ENCODE measurements at places on chromosomes 3 and 15.

GRCh38 chr15:64845831-64846595 is 4.3 kb downstream of the PLEKHO2 start:
- DNase-seq, result no peak

DNA sequence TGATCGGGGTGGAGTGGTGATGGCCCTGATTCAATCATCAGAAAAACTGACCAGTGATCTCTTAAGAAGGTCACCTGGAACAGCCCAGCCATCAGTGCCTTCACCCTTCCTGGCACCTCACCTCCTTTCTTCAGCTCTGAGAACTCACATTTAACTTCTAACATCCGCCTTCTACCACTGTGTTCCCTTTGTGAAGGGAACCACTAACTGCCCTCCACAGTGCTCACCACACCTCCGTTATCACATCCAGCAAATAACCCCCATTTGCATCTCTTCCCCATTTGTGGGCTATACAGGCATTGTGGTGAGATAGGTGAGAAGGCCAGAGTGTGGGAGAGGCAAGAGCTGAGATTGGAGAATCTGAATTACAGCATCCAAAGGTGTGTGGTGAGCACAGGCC is 107.4 kb downstream of the PLCL2 start:
- no peak for DNase-seq

DNA sequence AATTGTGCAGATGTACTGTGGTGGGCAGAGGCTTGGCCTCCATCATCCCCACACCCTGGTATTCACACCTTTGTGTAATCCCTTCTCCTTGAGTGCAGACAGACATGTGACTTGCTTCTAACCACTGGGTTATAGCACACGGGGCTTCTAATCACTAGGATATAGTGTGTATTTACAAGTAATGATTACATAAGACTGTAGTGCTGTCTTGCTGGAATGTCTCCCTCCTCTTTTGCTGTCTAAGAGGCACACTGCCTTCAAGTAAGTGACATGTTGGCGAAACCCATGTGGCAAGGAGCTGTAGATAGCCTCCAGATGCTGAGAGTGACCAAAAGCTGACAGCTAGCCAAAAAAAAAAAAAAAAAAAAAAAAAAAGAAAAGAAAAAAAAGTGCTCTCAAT is 542.7 kb upstream of the MDFIC2 start:
- no peak for DNase-seq

GRCh38 chr15:38678281-38678680 is 113.7 kb upstream of the RASGRP1 start:
- no peak for DNase-seq

DNA sequence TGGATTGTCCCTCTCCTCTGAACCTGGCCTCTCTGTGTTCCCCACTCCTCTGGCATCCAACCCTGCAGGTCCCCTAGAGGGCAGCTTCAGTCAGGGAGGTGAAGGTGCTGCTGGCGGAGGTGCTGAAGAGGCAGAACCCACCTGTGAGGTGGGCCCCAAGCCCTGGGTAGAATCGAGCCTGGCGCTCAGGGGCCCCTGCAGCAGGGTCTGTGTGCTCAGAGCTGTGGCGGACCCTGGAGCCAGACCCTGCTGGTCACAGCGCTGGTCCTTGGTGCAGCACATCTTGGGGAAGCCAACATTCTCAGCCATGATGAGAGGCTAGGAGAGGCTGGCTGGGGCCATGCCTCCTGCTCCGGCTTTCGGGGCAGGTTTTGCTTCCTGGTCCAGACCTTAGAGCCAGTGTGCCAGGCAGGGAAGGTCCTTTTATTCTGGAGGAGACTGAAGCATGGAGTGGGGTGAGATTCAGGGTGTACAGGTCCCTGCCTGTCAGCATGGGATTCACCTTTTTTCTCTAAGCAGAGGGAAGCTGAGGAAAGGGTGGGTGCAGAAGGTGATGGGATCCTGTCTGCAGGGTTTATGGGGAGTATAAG is 54.7 kb upstream of the TAMM41 start:
- no peak for DNase-seq

DNA sequence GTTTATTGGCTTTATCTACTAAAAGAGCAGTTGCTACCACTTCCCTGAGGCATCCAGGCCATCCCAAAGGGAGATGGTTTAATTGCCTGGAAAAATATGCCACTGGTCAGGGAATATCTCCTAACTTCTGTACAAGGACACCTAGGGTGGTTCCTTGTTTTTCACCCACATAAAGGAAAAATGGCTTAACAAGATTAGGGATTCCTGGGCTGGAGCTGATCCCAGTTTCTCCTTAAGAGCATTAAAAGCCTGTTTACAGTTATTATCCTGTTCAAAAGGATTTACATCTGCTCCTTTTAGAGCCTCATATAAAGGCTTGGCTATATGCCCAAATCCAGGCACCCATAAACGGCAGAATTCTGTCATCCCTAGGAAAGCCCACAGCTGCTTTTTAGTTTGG is 70.2 kb upstream of the WNT7A start:
- no peak for DNase-seq

DNA sequence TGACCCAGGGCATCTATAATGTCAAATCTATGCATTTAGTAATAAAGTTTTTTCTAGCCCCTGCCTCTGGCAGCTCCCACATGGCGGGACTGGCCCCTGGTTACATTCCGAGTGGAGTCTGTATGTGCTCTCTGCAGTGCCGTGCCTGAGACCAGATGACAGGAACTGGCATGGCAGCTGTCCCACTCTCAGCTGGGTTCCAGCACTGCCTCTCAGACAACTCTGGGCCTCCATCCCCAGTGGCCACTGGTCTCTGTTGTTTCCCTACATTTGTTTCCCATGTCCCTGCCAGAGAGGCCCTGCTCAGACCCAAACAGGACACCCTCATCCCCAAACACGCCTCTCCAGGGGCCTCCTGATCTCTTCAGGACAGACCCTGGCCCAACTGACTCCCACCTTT is 109.3 kb downstream of the OCA2 start:
- DNase-seq, result no peak

GRCh38 chr3:99896482-99896881 is 78.8 kb downstream of the CMSS1 start:
- DNase-seq, result no peak

DNA sequence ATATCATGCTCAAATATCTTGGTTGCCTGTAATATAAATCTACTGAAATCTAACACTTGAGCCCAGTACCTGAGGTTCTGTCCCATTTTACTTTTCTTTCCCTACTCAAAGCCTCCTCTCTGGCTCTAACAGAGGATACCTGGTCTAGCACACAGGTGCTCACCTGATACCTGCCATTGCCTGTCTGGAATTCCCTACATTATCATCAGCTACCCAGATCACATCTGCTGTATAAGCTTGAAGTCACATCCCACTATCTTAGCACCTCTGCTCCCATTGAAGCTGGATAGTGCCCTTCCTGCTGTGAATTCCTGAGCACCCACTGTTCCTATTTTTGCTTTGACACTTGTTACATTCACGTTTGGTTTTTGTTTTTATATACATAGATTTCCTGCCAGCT is 30.5 kb downstream of the GYG1 start:
- no peak for DNase-seq

DNA sequence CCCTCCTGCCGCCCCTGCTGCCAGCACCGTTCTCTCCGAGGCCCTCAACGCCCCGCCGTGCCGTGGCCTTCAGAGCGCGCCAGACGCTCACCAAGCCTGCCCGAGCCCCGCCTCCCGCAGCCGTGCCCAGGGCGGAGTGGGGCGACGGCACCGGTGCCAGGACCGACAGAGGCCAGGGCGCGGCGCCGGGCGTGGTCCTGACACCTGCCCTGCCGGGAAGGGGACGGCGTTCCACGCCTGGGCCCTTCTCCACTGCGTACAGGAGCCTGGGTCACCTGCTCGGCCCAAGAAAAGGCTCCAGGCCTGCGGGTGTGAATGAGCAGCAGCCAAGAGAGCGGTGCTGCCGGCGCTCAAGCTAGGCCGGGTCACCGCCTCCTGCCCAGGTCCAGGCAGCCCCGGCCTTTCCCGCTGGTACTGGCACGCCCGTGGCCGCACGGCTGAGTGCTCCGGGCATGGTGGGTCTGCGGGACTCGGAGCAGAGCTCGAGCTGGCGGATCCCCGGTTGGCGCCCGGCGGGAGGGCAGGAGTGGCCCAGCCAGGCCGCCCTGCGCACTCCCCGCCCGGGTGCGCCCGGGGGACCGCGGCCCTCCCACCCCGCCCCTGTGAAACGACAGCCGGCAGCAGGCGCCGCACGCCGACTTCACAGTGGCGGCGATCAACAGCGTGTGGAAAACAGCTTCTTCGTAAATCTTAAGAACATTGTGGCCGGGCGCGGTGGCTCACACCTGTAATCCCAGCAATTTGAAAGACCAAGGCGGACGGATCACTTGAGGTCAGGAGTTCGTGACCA is 4.2 kb downstream of the OCA2 start:
- DNase-seq, result no peak

DNA sequence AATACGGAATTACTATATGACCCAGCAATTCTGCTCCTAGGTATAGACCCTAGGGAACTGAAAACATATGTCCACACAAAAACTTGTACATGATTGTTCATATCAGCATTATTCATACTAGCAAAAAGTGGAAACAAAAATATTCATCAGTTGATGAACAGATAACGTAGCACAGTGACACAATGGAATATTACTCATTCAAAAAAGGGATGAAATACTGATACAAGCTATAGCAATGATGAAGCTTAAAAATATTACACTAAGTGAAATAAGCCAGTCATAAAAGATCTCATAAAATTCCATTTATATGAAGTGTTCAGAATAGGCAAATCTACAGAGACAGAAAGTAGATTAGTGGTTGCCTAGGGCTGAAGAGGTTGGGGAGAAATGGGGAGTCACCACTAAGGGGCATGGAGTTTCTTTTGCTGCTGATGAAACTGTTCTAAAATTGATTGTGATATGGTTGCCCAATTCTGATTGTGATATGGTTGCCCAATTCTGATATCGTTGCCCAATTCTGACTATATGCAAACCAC is 10.5 kb downstream of the C15orf61 start:
- DNase-seq, result no peak

DNA sequence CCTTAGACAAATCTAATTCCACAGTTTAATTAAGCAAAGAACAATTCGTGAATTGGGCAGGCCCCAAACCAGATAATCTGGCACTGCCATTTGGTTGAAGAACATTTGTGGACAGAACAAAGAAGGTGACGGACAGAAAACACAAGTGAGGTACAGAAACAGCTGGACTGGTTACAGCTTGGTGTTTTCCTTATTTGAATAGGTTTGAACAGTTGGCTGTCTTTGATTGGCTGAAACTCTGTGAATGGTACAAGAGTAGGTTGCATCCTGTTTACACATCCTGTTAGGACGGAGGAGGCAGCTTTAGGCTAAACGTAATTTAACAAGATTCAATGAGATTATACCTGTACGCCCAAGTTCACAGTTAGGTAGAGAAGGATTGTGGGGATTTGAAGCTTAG is 114.4 kb downstream of the LPP start:
- no peak for DNase-seq

DNA sequence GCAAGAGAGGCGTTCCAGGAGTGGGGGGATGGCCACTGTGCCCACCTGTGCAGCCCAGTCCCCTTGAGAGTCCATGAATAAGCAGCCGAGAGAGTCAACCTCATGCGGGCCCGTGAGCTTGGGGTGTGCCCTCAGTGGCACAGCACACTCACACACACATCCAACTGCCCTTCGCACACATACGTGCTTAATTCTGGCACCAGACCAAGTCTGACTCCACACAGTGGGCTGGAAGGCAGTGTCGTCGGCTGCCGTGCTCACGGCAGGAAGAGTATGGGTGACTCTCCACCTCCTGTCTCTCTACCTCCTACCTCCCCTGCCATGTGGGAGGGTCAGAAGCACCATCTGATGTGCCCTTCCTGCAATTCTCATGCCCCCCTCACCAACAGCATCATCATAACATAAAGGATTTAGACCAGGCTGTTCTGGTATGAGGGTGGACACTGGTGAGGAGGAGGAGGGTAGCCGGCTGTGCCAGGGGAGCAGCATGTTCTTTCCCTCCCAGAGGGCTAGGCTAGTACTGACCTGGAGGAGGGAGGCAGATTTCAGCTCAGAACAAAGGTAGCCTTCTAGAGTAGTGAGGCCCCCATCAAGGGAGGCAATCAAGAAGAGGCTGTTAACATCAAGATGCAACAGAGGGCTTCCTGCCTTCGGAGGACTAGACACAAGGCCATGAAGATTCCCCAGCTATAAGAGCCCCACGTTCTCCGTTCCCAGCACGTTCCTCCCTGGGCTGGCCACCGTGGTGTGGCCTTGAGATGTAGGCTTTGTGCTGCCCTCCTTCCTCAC is 5.3 kb upstream of the STRA6 start:
- no peak for DNase-seq

- no peak for DNase-seq
Measured at GRCh38 chr3:27677565-27677964, 44.6 kb downstream of the EOMES start.

DNA sequence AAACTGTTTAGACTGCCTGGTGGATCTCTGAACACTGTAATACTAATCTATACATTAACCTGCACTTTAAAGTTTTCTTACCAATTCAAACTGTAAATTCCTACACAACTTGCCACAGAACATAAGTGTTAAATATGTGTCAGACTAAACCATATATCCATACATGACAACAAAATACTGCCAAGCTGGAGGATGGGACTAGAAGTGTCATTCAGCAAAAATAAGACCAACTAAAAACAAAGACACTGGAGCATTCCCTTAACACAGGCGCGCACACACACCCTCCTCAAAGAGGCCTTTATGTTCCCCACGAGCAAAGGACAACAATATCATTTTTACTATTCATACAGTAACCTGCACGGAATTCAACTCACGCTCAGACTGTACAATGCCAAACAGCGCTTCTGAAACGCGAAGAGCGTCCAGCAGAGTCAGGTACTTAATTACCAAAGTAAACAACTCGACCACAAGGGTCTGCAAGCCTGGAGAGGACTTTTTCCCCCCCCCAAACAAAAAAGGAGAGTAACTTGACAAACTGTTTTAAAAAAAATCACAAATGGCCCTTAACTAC is 1.1 kb downstream of the DCUN1D1 start:
- DNase-seq, result no peak

DNA sequence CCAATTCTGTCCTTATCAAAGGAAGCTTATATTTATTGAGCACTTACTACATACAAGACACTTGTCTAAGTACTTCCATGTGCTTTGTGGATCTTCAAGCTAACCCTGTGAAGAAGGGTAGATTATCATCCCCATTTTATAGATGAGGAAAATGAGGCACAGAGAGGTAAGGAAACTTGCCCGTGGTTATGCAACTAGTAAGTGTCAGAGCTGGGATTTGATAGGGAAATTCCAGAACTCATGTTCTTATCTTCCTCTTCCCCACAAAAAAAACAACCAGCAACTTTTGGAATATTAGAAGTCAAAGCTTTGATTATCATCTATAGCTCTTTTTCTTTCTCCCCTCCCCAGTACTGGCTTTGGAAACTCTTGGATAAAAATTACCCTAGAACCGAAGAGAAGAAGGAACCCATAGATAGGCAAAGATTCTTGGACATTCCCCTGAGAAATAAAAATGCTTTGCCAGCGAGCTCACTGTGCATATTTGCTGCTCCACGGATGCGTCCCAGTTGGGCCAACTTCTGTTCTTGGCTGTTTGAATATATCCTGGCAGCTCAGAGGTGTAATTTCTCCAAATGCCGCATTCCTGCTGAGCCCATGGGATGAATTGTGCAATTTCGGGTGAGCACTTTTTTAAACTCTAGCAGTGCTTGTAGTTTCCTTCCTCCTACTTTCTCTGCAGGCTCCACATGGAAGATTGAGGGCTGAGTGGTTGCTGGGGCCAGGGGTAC is 591.5 kb upstream of the CFAP20DC start:
- no peak for DNase-seq
